ENCODE measurements at places on chromosomes 6 and 20.

DNA sequence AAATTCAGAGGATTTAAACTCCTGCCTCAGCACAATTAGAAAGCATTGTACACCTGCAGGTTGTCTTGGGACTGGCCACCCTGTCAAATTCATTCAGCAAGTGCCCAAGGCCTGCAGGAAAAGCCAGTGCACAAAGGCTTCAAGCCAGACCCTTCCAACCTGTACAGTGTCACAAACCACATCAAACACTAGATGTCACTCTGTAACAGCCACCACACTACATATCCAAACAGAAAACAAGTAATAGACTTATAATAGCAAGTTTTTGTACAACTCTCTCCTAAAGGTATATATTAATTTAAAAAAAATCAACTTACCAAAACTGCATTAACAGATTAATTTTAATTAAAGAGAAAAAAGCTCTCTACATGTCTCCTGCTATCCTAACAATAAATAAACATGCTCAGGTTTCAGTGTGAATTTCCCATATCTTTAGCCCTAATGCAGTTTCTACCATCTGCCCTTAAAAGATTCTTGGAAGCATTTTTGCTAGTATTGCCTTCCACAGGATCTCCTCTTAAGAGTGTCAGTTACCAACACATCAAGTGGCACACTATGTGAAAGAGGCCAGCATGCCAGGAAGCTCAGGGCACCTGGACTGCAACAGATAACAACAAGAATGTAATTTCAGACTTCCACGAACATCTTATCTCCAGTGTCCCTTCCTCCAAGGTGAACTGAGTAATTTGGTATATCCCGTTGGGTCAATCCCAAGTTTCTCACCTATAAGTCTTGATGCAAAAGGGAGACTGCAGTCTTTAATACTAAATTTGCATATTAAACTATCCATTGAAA lies 47.5 kb downstream of the RALGAPA2 start:
- DNase-seq: no peak

DNA sequence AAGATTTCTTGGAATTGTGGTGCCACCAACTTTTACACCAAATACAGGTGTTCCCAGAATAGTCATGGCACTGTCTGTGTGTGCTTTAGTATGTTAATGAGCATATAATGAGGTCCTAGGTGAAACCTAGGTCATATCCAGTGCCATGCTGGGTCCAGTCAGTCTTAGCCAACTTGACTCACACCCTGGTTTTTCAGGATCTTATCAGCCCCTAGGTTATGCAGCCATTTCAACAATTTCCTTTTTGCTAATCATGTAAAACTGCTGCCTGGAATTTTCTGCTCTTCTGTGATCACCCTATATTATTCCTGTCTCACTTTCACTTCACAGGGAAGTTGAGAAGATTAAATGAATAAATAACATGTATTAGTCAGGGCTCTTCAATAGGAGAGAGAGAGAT lies 23.7 kb downstream of the SDHAF4 start:
- no peak for DNase-seq

GRCh38 chr20:32567384-32568178 lies 17.6 kb downstream of the NOL4L start:
- DNase-seq: no peak

DNA sequence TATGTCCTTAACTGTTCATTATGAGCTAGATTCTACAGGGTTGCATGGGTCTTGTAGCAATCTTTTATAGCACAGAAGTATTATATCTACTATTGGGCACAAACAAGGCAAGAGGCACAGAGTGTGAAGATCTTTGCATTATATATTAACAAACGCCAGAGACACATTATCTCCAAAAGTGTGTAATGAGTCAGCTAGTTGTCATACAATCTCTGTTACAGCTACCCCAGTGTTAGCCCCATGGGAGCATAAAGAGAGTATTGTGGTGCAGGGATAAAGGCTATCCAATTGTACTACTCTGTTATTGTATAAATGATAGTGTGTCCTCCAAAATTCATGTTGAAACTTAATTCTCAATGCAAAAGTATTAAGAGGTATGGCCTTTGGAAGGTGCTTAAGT lies 148.4 kb upstream of the RIMS1 start:
- no peak for DNase-seq

Measured in GM19239 (cell line).